ENCODE measurements at places on chromosomes 5 and 9.

GRCh38 chr5:95770830-95771708 lies 39.9 kb downstream of the RHOBTB3 start:
- no peak overlapping the region for H3K4me3 ChIP-seq
- no peaks in the 10 kb centered on the region for H3K27me3 ChIP-seq
- H3K4me1 ChIP-seq = peaks cover 2% of the 10 kb centered on the region
- DNase-seq = no peak
- H3K27ac ChIP-seq = no peak overlapping the region

GRCh38 chr5:72790186-72790585 lies 26.3 kb upstream of the TNPO1 start:
- no peaks in the 10 kb centered on the region for H3K36me3 ChIP-seq
- peaks cover 12% of the 10 kb centered on the region for H3K27me3 ChIP-seq
- DNase-seq = no peak
- H3K4me1 ChIP-seq = no peaks in the 10 kb centered on the region
- no peak overlapping the region for H3K4me3 ChIP-seq
- no peak overlapping the region for H3K27ac ChIP-seq

DNA sequence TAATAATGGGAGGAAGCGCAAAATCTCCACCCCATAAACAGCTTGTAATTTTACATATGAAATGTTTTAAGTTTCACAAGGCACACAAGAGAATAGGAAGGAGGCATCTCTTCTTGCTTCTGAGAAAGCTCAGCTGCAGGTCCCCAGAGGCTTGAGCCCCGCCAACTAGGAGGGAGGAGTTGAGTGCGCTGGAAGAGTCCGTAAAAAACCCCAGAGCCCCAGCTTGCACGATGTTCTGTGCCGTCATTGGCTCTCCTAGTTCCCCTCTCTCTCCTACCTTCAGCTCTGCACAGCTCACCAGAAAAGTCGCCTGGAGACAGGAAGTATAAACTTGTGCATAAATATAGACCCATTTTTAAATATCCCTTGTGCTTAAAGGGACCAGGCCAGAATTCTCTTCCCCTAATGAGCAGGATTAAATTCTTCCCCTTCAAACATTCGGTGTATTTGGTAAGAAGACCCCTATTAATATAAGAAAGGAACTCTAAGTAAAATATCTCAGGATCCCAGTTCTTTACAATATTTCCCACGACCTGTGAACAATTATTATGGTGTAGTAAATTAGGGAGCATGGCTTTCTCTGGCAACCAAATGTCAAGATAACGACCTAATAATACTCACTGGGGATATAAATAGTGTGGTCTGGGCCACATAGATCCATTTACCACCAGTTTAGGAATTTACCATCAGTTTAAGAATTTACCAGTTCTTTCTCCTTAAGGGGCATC lies 13.7 kb downstream of the GLRX start:
- H3K27ac ChIP-seq = peak overlapping the region; percentile 67
- DNase-seq = peak; percentile 71
- H3K4me1 ChIP-seq = peaks cover 56% of the 10 kb centered on the region

GRCh38 chr5:171623551-171624097 lies 162.0 kb upstream of the SMIM23 start:
- H3K27ac ChIP-seq = no peak overlapping the region
- no peak overlapping the region for H3K4me3 ChIP-seq
- H3K36me3 ChIP-seq = no peaks in the 10 kb centered on the region
- peaks cover 18% of the 10 kb centered on the region for H3K27me3 ChIP-seq
- no peaks in the 10 kb centered on the region for H3K4me1 ChIP-seq

DNA sequence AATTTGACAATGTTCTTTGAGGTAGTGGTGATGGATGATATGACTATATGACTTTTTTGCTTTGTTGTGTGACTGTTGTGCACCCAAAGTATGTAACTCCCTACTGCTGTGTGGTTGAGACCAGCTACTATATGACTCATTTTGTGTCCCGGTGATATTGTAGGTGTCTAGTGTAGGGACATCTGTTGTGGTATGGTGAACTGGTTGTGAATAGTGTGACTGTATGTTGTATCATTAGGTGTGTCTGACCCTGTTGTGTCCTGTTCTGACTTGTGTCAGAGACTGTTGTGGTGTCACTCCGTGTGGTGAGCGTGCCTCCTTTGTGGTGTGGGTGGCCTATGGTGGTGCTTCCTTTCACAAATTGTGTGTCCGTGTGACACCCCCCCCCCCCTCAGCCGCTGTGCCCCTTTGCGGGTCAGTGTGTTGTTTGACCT lies 11.2 kb upstream of the CXXC5 start:
- peaks cover 11% of the 10 kb centered on the region for H3K36me3 ChIP-seq
- peak overlapping the region; percentile 88 for H3K27ac ChIP-seq
- no peaks in the 10 kb centered on the region for H3K27me3 ChIP-seq
- H3K4me3 ChIP-seq = peak overlapping the region; percentile 62
- peaks cover 56% of the 10 kb centered on the region for H3K4me1 ChIP-seq

DNA sequence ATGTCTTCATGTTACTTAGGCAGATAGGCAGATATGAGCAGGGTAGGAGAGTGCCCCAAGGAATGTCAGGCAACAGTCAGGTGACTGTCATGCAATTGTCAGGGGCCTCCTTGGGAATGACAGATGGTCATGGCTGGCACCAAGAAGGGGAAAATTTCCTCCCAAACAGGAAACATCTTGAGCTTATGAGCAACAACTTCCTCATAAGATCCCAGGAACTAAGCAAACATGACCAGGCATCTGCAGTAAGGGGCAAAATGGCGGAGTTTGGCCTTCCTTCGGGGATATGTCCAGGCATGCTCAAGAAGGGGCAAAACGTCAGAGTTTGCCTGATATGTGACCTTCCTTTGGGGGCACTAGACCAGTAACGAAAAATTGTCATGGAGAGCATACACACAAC lies 591.8 kb downstream of the PDE4D start:
- H3K4me1 ChIP-seq = peaks cover 9% of the 10 kb centered on the region
- no peak for DNase-seq
- no peak overlapping the region for H3K27ac ChIP-seq
- no peaks in the 10 kb centered on the region for H3K36me3 ChIP-seq

DNA sequence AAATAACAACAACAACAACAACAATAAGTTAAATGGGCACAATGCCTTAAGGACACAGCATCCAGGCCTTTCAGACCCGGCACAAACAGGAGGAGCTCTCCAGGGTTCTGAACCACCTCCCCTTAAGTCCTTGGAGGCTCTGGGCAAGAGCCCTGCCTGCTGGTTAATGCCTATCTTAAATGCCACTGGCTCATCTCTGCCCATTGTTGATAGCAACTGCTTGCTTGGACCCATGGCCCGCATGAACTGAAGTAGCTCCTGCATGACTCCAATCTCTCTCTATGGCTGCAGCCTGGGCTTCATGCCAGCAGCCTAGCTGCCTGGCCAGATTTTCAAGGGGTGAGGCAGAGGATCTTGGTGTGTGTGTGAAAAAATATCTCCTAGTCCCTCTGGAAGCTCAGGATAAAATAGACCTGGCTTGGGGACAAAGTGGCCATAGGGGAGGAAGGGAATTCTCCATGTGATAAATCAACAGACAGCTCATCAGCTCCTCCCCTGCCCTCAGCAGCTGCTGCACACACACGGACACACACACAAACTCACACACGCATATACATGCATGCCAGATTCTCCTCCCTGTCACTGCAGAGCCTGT lies 27.4 kb downstream of the FAM219A start:
- DNase-seq = peak; percentile 18
- H3K27ac ChIP-seq = no peak overlapping the region
- no peak overlapping the region for H3K4me3 ChIP-seq
- no peaks in the 10 kb centered on the region for H3K27me3 ChIP-seq
- no peaks in the 10 kb centered on the region for H3K36me3 ChIP-seq
- H3K4me1 ChIP-seq = no peaks in the 10 kb centered on the region

DNA sequence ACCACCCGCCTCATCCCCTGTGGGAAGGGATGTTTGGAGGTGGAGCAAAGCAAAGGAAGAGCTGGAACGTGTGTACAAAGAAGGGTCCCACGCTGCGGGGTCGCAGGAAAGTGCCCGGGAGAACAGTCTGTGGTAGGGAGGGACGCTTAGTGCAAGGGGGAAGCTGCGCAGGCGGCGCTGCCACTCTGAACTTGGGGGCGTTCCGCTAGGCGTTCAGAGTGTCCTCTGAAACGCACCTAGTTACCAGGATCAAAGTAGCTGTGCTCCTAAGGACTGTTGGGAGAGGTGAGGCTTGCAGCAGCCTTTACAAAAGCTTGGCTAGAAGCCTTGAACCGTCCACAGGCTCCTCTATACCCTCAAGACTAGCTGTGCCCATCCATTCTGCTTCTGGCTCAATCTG lies 29.3 kb upstream of the PDE8B start:
- H3K36me3 ChIP-seq = no peaks in the 10 kb centered on the region
- H3K4me3 ChIP-seq = no peak overlapping the region
- H3K27me3 ChIP-seq = peaks cover 46% of the 10 kb centered on the region
- no peaks in the 10 kb centered on the region for H3K4me1 ChIP-seq
- DNase-seq = no peak

GRCh38 chr9:115743709-115744605 lies 409.6 kb upstream of the PAPPA start:
- DNase-seq = no peak
- no peak overlapping the region for H3K27ac ChIP-seq
- no peaks in the 10 kb centered on the region for H3K4me1 ChIP-seq
- H3K27me3 ChIP-seq = no peaks in the 10 kb centered on the region

- no peak for DNase-seq
- no peaks in the 10 kb centered on the region for H3K36me3 ChIP-seq
- H3K4me3 ChIP-seq = no peak overlapping the region
- H3K27me3 ChIP-seq = no peaks in the 10 kb centered on the region
- no peak overlapping the region for H3K27ac ChIP-seq
- H3K4me1 ChIP-seq = no peaks in the 10 kb centered on the region
Observed at GRCh38 chr5:101532430-101532829, 629.3 kb upstream of the ST8SIA4 start.

- peaks cover 13% of the 10 kb centered on the region for H3K4me1 ChIP-seq
- H3K36me3 ChIP-seq = peaks cover 15% of the 10 kb centered on the region
- no peaks in the 10 kb centered on the region for H3K27me3 ChIP-seq
- DNase-seq = no peak
Observed at GRCh38 chr9:6816581-6816980, 58.8 kb downstream of the KDM4C start.

- peaks cover 69% of the 10 kb centered on the region for H3K4me1 ChIP-seq
- H3K36me3 ChIP-seq = peaks cover 5% of the 10 kb centered on the region
Observed at GRCh38 chr9:6764523-6764922, 6.8 kb downstream of the KDM4C start.

Measured in activated naive CD8-positive, alpha-beta T cell treated with anti-CD3 and anti-CD28 coated beads, Interleukin-2, amount 50 U/mL, for 24 hours (primary cell).